ENCODE measurements at places on chromosomes 16 and 17.

- DNase-seq, result no peak
Observed at GRCh38 chr16:55779402-55780094, 53.3 kb downstream of the CES1 start.

- no peak for DNase-seq
Observed at GRCh38 chr17:31511580-31511979, 120.1 kb downstream of the RAB11FIP4 start.

DNA sequence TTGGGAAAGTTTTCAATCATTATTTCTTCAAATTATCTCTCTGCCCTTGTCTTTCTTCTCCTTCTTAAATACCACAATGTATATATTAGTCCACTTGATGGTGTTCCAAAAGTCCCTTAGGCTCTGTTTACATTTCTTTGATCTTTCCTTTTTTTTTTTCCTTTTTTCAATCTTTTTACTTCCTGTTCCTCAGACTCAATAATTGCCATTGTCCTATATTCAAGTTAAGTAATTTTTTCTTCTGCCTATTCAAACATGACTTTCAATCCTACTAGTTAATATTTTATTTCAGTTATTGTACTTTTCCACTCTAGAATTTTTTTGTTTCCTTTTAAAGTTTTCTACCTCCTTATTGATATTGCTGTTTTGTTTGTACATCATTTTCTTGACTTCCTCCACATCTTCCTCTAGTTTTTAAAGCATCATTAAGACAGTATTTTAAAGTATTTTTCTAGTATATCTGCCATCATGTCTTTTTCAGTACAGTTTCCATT, 15.8 kb upstream of the UQCRC2 start:
- DNase-seq, result no peak

DNA sequence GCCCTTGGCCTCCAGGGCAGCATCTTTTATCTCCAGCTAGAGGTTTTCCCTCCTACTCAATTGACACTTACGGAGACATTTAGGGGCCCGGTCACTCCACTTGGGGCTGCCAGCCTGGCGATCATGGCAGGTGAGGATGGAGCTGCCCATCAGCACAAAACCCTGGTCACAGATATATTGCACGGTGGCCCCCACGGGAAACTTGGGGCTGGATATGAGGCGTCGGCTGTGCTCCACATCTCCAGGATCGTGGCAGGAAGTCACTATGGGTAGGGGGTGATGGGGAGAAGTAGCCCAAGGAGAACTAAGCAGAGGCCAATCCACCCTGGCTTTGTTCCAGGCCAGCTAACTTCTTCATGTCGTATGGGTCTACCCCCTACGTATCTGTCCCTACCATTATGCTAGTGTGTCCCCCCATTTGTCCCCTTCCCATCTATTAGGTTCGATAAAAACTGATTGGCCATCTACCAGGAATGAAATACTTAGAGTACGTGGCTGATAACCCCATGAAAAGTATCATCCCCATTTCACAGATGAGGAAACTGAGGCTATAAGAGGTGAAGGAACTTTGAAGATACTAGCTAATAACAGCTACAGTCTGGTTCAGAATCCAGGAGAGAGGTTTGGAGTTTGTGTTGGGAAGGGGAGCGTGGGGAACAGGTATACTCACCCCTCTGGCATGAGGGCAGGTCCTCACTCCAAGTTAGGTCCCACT, 6.1 kb upstream of the PHF12 start:
- no peak for DNase-seq

GRCh38 chr17:34447406-34447805, 84.4 kb upstream of the CCL1 start:
- DNase-seq, result no peak
